Calu3 (cell line): ENCODE measurements at places on chromosomes 16 and 17. TPM values are rescaled to one million over a fixed set of nuclear protein-coding genes. Genes with fewer than 3 reads are reported as not detected.

GSG1L gene
- not detected in 2 replicates for total RNA-seq

FAM20A gene
- total RNA-seq, result 0.59 and 1.3 TPM in 2 replicates

GRCh38 chr17:79478841-79479240 is 132.0 kb downstream of the RBFOX3 start:
- DNase-seq, result no peak

PRSS22 gene
- 140 and 141 TPM in 2 replicates for total RNA-seq

DNA sequence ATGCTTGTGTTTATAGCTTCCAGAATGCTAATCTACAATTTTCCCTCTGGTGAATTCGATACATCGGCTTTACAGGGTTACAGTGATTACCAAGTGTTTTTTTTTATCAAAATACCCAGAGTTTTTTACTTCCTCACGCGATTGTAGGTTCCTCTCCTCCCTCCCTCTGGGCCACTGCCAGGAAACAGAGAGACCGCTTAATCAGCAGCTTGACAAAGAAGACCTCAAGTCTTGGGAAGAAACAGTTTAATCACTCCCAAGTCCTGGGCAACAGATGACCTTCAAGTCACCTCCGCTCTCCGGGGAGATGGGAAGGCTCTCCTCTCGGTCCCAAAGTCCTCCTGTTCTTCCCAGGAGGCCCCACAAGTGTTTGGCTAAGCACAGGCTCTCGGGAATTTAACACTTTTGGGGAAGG is 23.5 kb downstream of the SMTNL2 start:
- DNase-seq, result no peak

DNA sequence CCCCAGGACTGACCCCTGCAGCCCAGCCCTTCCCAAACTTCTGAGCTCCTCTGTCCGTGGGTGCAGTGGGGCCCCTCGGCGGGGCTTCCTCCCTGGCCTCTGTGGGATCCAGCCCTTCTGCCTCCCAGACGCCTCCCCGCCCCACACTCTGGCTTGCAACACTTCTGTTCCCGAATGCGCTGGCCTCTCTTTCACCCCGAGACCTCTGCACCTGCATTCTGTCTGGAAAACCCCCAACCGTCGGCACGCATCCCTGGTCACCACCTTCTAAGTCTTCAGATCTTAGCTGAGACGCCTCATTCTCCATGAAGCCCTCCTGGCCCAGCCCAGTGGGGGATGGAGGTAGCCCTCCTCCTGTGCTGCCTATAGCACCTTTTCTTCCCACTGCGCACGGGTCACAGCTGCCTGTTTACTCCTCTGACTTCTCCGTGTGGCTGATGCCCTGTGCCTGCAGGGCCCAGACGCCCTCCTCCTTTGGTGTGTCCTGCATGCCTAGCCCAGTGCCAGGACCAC is 26.4 kb downstream of the TMEM235 start:
- peak; percentile 41 for DNase-seq

DNA sequence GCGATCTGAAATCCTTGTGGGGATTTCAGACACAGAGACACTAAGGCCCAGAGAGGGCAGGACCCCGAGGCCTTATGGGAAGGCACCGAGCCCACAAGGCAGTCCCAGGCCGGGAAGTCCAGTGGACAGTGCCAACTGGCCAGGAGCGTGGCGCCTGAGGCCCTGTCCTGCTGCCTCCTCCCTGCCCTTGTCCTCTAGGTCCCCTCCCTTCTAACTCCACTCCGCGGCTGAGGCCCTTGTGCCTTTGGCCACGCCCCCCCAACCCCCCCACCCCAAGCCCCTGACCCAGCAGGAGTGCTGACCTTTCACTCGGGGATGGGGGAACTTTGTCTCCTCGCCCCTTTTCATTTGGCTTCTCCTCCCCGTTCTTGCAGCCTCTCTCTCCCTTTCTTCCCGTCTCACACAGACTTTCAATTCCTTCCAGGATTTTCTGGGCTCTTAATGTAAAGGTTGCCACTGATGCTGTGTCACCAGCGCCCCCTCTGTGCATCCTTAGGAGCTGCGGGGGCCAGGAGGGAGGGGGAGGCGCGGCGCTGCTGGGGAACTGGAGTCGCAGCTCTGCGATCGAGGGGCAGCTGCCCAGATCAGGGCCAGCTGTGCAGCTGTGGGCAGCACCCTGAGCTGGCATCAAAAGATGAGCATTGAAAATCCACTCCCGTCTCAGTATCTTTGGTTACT is 29.1 kb downstream of the CRHR1 start:
- no peak for DNase-seq

GRCh38 chr16:17887963-17888362 is 417.2 kb upstream of the XYLT1 start:
- no peak for DNase-seq

CPHXL2 gene
- not detected in 2 replicates for total RNA-seq

ADORA2B gene
- 10.7 and 12.6 TPM in 2 replicates for total RNA-seq

SP6 gene
- 1.1 and 1.2 TPM in 2 replicates for total RNA-seq

- no peak for DNase-seq
Measured at GRCh38 chr17:76414334-76415295, 30.2 kb downstream of the SPHK1 start.

- DNase-seq, result no peak
Measured at GRCh38 chr16:27446721-27447120, 44.7 kb downstream of the IL21R start.

DNA sequence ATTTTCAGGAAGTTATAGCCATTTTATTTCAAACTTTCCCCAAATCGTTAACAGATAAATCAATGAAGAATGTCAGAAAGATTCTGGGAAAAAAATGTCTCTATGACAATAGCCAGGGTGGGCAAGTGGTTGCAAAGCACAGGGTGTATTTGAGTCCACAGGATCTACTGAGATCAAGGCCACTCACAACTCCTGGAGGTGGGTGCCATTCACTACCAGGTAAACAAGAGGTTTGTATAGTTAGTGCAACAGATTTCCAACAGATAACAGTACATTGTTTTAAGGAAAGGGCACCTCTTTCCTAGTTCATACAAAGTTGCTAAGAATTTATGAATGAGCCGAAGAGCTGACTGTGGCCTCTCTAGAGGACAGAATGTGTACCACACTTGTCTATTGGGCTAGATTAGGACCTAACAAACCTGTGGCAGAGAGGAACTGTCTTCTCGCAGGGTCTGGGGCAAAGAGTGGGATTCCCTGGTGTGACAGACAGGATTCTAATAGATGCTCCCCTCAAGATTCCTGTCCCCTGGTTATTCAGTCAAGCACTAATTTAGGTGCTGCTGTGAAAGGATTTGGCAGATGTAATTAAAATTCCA is 52.0 kb upstream of the ZNF629 start:
- DNase-seq, result no peak

DNA sequence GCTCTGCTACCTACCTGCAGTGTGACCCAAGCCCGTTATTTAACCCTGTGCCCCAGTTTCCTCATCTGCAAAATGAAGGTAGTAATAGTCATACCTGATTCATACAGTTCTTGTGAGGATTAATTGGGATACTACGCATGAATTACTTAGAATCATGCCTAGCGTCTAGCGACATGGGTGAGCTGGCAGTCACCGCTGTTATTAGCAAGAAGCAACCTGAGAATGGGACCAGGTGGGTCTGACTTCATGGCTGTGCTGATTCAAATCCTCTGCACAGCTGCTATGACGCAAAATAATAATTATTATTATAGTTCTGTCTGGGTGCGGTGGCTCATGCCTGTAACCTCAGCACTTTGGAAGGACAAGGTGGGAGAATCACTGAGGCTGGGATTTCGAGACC is 7.9 kb downstream of the SOCS1 start:
- no peak for DNase-seq

- DNase-seq, result no peak
Measured at GRCh38 chr17:60390186-60390585, 1.7 kb downstream of the USP32 start.

DNA sequence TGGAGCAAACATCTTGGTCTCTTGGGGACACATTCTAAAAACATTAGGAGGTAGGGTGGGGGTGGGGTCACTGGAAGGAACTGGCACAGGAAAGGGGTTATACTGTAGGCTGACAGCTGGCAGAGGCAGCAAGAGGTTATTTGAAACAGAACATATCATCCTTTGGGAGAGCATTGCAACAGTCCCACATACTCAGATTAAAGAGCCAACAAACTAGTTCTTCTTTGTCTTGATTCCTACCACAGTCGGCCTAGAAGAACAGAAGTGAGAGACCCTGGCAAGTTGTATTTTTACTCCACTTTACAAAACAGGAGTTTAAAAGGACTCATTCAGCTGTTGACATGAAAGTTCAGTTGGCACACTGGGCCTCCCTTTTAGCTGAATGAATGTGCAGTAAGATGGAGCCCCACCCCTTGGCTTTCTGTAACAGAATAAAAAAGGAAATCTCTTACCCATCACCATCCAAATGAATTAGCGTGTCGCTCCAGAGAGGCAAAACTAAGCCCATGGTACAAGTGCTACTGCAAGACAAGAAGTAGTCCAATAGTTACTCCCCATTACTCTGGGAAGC is 54.6 kb upstream of the CORO6 start:
- DNase-seq, result no peak

GRCh38 chr17:15039366-15039765 is 225.8 kb downstream of the PMP22 start:
- no peak for DNase-seq

FTO gene
- 67.2 and 68.9 TPM in 2 replicates for total RNA-seq

GRCh38 chr16:86584071-86584685 is 5.8 kb downstream of the FOXL1 start:
- DNase-seq, result no peak

GRCh38 chr16:13883276-13883675 is 36.7 kb upstream of the ERCC4 start:
- no peak for DNase-seq

CDH5 gene
- not detected in 2 replicates for total RNA-seq

EPX gene
- not detected in 2 replicates for total RNA-seq

GRCh38 chr16:89567656-89568594 is 7.4 kb downstream of the RPL13 start:
- no peak for DNase-seq

CLEC3A gene
- total RNA-seq, result not detected in 2 replicates

DNA sequence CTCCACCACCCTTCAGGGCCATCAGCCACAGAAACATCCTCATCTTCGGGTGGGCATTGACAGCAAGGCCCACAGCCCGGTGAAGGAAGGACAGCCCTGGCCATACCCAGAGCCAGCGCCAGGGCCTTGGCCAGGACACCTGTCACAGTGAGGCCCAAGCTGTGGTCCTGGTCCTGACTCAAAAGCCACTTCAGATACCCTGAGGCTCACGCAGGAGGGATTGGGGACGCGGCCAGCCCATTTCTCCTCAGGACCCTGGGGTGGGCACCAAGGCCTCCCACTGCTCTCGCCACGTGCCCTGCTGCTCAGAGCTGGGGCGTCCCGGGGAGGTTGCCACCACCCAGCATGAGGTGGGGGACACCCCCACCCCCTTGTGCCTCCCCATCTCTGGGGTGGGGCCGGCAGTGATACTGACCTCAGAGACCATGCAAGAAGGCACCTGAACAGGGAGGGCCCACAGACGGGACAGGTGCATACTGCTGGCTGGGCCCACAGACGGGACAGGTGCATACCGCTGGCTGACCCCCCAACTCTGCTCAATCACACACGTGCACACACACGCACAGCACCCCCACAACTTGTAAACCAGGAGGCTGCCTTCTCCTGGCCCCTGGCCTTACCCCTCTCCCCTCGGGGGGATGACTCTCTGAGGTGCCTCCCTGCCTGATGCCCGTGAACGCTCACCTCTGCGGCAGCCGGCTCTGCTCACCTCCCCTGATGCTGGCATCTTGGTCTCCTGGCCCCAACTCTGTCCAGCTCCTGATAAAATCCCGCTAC is 14.2 kb downstream of the SLC7A5 start:
- DNase-seq, result no peak

SHBG gene
- 0.39 TPM in 1 of 2 replicates, not detected in the other for total RNA-seq

RPH3AL gene
- 14.1 and 17.9 TPM in 2 replicates for total RNA-seq

GRCh38 chr17:5247621-5248020 is 13.0 kb upstream of the SCIMP start:
- DNase-seq, result no peak

STAC2 gene
- total RNA-seq, result not detected in 2 replicates

LRRC46 gene
- 2.9 and 4.0 TPM in 2 replicates for total RNA-seq

GRCh38 chr16:85908444-85908843 is 9.5 kb downstream of the IRF8 start:
- DNase-seq, result no peak

DNA sequence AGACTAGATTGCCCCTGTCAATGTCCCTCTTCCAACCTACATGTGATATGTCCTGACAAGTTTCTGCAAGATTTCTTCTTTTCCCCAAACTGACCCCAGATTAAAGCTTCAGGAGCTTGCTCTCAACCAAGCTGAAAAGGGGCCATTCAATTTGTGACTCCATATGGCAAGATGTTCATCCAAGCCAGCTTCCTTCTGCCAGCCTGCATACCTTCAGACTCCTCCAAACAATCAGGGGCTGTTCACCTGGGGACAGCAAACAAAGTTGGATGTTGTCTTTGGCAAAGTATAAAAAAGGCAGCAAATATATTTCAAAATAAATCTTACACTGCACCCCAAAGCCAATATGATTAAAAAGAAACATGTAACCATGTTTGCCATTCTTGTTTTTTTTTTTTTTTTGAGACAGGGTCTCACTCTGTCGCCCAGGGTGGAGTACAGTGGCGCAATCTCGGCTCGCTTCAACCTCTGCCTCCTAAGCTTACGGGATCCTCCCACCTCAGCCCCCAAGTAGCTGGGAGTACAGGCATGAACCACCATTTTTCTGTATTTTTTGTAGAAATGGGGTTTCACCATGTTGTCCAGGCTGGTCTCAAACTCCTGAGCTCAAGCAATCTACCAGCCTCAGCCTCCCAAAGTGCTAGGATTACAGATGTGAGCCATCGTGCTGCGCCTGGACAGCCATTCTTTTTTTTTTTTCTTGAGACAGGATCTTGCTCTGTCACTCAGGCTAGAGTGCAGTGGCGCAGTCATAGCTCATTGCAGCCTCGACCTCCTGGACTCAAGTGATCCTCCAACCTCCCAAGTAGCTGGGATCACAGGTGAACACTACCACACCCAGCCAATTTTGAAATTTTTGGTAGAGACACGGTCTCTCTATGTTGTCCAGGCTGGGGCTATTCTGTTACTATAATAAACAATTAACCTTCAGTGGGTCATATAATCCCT is 50.0 kb upstream of the AKAP1 start:
- no peak for DNase-seq

GRCh38 chr17:81707725-81708646 is 4.1 kb upstream of the SLC25A10 start:
- DNase-seq, result no peak

- DNase-seq, result no peak
Measured at GRCh38 chr16:2145843-2146242, 2.6 kb upstream of the RAB26 start.

DNA sequence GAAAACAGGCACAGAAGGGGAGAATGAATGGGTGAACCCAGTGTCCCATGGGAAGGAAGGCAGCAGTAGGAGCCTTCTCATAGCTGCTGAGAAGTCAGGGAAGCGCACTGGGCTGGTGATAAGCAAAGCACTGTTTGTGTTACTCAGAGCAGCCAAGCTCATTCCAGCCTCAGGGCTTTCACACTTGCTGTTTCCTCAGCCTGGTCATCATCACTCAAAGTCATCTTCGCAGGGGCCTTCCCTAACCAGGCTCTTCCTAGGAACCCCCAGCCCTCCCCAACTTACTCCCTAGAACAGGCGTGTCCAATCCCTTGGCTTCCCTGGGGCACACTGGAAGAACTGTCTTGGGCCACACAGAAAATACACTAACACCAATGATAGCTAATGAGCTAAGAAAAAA is 32.1 kb upstream of the LONP2 start:
- DNase-seq, result no peak

CACNG4 gene
- total RNA-seq, result 3.4 and 3.8 TPM in 2 replicates
